Esophagus squamous epithelium (tissue), 5 donors: ENCODE measurements at places on chromosomes 6 and 20.

DNA sequence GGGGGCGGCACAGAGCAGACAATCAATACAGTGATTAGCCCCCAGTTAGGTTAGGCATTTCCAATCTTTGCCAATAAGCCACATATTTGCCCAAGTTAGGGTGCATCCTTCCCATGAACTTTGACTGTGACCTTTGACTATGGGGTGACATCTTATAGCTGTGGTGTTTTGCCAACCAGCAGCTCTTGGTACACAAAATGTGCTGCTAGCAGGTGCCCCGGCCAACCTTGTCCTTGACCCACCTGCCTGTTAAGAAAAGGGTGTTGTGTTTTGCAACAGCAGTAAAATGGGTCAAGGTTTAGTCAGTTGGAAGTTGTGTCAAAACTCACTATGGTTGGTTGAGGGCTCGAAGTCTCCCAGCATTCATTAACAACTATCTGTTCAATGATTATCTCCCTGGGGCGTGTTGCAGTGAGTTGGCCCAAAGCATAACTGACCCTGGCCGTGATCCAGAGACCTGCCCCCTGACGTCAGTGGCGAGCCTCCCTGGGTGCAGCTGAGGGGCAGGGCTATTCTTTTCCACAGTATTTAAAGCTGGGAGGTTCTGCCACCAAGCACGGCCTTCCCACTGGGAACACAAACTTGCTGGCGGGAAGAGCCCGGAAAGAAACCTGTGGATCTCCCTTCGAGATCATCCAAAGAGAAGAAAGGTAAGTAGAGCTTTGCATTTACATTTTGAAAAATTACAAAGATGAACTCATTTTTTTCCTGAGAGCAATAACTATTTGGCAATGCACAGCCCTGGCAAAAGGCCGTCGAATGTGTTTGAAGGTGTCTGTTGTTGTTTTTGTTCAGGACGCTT, at the start of gene PCK1:
TSS of gene PCK1 (plus strand) at position 557 of the 802 bp plus-strand sequence. CDS start 302 bp downstream, outside the sequence.
- no peak for DNase-seq

DNA sequence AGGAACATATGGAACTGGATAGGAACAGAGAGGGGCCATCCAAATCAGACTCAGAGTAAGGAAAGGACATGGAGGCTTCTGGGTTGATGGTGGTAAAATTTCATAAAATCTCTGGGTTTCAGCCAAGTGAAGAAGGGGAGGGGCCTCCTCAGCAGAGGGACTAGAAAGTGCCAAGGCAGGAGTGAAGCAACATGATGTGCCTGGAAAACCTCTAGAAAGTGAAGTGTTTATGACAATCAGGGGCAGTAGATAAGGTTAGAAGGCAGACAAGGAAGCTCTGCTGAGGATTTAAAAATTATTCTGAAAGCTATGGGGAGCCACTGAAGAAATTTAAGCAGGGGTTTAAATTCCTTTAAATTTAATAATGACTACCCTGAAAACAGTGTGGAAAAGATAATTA, 126.0 kb upstream of the TENT5A start:
- DNase-seq: no peak

DNA sequence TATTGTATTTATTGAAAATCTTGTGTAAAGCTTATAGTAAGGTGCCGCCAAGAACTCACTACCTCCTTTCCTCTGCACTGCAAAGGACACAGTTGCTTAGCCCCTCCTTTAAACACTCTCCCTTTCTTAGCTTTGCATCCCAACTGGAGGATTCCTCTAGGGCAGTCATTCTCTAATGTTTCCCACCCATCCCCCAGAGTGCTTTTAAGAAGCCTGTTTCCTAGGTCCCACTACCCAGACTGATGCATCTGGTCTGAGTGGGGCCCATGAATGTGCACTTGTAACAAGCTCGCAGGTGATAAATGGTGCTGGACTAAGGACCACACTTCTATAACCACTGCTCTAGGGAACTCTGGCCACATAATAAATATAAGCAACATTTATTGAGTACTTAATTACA, 55.2 kb downstream of the B4GALT5 start:
- DNase-seq: no peak

DNA sequence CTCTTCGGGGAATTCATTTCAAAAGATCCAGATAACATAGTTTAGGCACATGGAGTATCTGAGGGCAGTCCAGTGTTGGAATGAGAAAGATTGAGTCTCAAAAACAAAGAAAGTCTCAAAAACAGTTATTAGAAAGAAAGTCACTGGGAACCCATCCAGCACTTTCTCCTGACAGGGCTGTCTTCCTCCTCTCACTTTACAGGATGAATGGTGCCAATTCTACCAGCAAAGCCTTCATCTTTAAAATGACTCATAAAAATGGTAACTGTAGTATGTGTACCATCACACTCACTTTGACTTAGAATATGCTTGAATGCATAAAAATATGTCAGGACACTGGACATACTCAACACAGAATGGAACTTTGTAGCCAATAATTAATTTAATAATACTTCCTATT, 71.3 kb downstream of the SLC22A3 start:
- DNase-seq: no peak

DNA sequence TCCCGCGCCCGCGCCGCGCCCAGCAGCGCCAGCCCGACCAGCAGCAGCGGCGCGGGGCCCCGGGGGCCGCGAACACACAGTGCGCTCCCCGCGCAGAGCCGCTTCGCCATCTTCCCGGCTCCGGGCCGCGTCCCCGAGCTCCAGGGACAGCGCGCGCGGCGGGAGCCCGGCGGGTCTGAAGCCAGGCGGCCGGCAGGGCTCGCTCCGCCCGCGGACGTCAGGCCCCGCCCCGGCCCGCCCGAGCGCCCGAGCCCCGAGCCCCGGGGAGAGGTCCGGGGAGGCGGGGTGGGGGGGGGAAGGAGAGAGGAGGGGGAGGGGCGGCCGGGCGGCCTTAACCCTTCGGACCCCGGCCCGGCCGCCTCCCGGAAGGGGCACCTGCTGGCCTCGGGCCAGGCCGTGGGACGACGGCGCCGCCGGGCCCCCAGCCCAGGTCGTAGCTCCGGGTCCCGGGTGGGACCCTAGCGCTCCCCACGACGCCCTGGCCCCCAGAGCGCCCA, at the start of gene LAMA5:
TSS of gene LAMA5 (minus strand) at position 177 of the 497 bp plus-strand sequence. CDS start at position 110, 67 bp downstream.
- DNase-seq: no peak

DNA sequence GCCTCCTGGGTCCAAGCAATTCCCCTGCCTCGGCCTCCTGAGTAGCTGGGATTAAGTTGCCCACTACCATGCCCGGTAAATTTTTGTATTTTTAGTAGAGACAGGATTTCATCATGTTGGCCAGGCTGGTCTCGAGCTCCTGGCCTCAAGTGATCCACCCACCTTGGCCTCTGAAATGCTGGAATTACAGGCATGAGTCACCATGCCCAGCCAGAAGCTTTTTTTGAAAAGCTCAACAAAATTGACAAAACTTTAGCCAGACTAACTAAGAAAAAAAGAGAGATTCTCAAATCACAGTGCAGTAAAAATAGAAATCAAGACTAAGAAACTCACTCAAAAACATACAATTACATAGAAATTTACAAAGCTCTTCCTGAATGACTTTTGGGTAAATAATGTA, 420.6 kb downstream of the COL12A1 start:
- no peak for DNase-seq

DNA sequence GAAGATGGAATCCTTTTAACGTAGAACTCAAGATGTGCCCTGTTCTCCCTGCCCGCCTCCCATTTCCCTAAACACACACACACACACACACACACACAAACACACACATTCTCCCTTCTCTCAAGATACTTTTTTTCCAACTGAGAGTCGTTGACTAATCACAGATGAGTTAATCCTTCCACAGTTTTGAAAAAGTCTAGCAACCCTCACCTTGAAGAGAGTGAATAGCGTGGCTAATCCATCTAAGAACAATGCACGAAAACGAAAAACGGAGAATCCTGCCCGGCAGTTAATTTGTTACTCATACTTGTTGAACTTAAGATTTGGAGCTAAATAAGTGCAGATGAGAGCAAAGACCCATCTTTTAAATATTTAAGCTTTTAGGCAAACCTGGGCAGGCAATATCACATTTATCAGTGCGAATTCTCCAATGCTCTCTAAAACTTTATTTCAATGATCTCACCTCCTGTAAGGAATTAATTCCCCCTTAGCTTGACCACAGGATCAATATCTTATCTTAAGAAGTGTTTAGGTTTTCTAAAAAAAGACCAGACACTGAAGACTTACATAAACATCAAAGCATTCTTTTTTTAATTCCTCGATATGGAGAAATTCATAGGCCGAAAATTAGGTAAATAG, 1.1 kb downstream of the AGPAT4 start:
- DNase-seq: no peak
